ENCODE measurements at places on chromosomes 2 and 18. TPM values are rescaled to one million over a fixed set of nuclear protein-coding genes. Genes with fewer than 3 reads are reported as not detected.

The UGT1A8 gene
- not detected for total RNA-seq

The SERPINB11 gene
- not detected for total RNA-seq

The KIF5C gene
- total RNA-seq: 0.73 TPM

The FAM161A gene
- total RNA-seq: 1.9 TPM

The CPO gene
- total RNA-seq: not detected

The PLB1 gene
- 2.0 TPM for total RNA-seq

The MAP3K19 gene
- total RNA-seq: not detected

The MYCN gene
- total RNA-seq: 0.43 TPM

The PDE11A gene
- 0.54 TPM for total RNA-seq

The PIEZO2 gene
- total RNA-seq: 0.46 TPM

The MRPL44 gene
- 34.2 TPM for total RNA-seq

The KHK gene
- total RNA-seq: 1.1 TPM

The RAPGEF4 gene
- total RNA-seq: 12.6 TPM

The MYL1 gene
- total RNA-seq: 17.5 TPM

The MARCHF7 gene
- total RNA-seq: 86.5 TPM

The REG3A gene
- not detected for total RNA-seq

The TMEM178A gene
- total RNA-seq: 2.6 TPM

The GAREM2 gene
- 1.1 TPM for total RNA-seq

The C2orf92 gene
- 4.6 TPM for total RNA-seq

The FAM237A gene
- total RNA-seq: 1.9 TPM

The SERPINB13 gene
- not detected for total RNA-seq

The CNTNAP5 gene
- total RNA-seq: not detected

The ALK gene
- not detected for total RNA-seq

The MAP4K4 gene
- 135 TPM for total RNA-seq

The SRD5A2 gene
- total RNA-seq: not detected

The IL18RAP gene
- total RNA-seq: 0.70 TPM

The EXOC6B gene
- 173 TPM for total RNA-seq

The DSG3 gene
- not detected for total RNA-seq

The CTIF gene
- total RNA-seq: 84.3 TPM

The TMEM182 gene
- 135 TPM for total RNA-seq

The GLI2 gene
- total RNA-seq: 1.8 TPM

The DLX1 gene
- not detected for total RNA-seq

The RTTN gene
- total RNA-seq: 12.2 TPM

The TCF7L1 gene
- 6.0 TPM for total RNA-seq

The AQP12B gene
- not detected for total RNA-seq

The COL4A4 gene
- total RNA-seq: 3.0 TPM

The CIB4 gene
- not detected for total RNA-seq

The UGT1A7 gene
- not detected for total RNA-seq

The TNP1 gene
- total RNA-seq: not detected

The CNGA3 gene
- not detected for total RNA-seq

The CRACDL gene
- 3.3 TPM for total RNA-seq

The VWC2L gene
- total RNA-seq: 0.08 TPM

The LIMS3 gene
- 6.4 TPM for total RNA-seq

All from cardiac septum (tissue), 1 donor.